ENCODE measurements at places on chromosomes 5 and 9. TPM values are rescaled to one million over a fixed set of nuclear protein-coding genes. Genes with fewer than 3 reads are reported as not detected.

SHOC1 gene
- total RNA-seq = not detected

PTGES gene
- total RNA-seq = 139 TPM

RNF183 gene
- not detected for total RNA-seq

AHRR gene
- 3.8 TPM for total RNA-seq

FGF10 gene
- total RNA-seq = not detected

KCNN2 gene
- 0.06 TPM for total RNA-seq

CD274 gene
- 1.6 TPM for total RNA-seq

LCP2 gene
- total RNA-seq = not detected

ZFP37 gene
- total RNA-seq = 1.3 TPM

ELAVL2 gene
- total RNA-seq = not detected

CTXN3 gene
- not detected for total RNA-seq
